ENCODE measurements at places on chromosomes 3 and 15.

GRCh38 chr3:190083635-190084034, 37.1 kb downstream of the P3H2 start:
- no peak overlapping the region for H3K27ac ChIP-seq
- H3K36me3 ChIP-seq = no peaks in the 10 kb centered on the region
- H3K4me3 ChIP-seq = no peak overlapping the region
- DNase-seq = peak; percentile 50
- H3K4me1 ChIP-seq = peaks cover 14% of the 10 kb centered on the region

DNA sequence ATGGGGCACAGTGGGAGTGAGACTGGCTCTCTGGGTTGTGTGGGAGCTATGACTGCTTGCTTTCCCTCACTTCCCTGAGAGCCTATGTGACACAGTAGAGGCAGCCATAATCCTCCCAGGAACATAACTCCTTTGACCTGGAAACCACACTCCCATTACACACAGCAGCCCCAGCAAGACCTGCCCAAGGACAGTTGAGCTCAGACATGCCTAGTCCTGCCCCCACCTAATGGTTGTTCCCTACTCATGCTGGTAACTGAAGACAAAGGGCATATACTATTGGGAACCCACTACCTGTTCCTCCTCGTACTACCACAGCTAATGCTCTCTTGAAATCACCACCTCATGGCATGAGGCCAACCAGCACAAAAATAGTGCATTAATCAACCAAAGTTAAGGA, 550.4 kb upstream of the ARPP21 start:
- DNase-seq = no peak
- no peak overlapping the region for H3K27ac ChIP-seq
- H3K4me1 ChIP-seq = no peaks in the 10 kb centered on the region
- peaks cover 10% of the 10 kb centered on the region for H3K36me3 ChIP-seq
- H3K4me3 ChIP-seq = no peak overlapping the region

- H3K27me3 ChIP-seq = peaks cover 19% of the 10 kb centered on the region
- no peak for DNase-seq
- no peak overlapping the region for H3K27ac ChIP-seq
- H3K4me3 ChIP-seq = no peak overlapping the region
- peaks cover 51% of the 10 kb centered on the region for H3K4me1 ChIP-seq
Observed at GRCh38 chr3:122996038-122996580, 31.5 kb downstream of the SEMA5B start.

- H3K36me3 ChIP-seq = peaks cover 13% of the 10 kb centered on the region
- peaks cover 10% of the 10 kb centered on the region for H3K27me3 ChIP-seq
- no peak for DNase-seq
- no peak overlapping the region for H3K4me3 ChIP-seq
Observed at GRCh38 chr3:82378392-82378791, 616.9 kb upstream of the GBE1 start.

DNA sequence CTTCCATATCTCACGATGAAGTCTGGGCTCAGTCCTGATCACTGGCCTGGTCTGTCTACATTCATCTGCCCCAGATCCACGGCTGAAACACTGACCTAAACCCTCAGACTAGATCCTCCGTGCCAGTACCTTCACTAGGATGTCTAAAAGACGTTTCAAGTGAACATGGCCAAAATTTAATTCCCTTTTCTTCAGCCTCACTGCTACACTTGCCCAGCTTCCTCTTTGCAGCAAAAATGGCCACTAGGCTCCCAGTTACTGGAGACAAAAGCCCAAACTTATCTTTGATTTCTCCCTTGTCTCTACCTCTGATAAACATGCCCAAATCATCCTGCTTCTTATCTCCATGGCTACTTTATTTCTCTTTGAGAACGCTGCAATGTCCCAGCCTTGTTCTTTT, 1.7 kb downstream of the RASSF1 start:
- peaks cover 30% of the 10 kb centered on the region for H3K27me3 ChIP-seq
- H3K4me3 ChIP-seq = peak overlapping the region; percentile 93
- no peak for DNase-seq
- H3K36me3 ChIP-seq = peaks cover 4% of the 10 kb centered on the region
- H3K27ac ChIP-seq = peak overlapping the region; percentile 40

All from glutamatergic neuron (in vitro differentiated cells).